ENCODE measurements at places on chromosomes 6 and 20.

DNA sequence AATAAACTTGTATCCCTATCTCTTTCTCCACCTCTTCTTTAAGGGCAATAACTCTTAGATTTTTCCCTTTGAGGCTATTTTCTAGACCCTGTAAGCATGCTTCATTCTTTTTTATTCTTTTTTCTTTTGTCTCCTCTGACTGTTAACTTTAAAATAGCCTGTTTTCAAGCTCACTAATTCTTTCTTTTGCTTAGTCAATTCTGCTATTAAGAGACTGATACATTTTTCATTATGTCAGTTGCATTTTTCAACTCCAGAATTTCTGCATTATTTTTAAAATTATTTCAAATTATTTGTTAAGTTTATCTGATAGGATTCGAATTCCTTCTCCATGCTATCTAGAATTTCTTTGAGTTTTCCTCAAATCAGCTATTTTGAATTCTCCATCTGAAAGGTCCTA, 84.0 kb downstream of the CFAP61 start:
- DNase-seq = no peak

DNA sequence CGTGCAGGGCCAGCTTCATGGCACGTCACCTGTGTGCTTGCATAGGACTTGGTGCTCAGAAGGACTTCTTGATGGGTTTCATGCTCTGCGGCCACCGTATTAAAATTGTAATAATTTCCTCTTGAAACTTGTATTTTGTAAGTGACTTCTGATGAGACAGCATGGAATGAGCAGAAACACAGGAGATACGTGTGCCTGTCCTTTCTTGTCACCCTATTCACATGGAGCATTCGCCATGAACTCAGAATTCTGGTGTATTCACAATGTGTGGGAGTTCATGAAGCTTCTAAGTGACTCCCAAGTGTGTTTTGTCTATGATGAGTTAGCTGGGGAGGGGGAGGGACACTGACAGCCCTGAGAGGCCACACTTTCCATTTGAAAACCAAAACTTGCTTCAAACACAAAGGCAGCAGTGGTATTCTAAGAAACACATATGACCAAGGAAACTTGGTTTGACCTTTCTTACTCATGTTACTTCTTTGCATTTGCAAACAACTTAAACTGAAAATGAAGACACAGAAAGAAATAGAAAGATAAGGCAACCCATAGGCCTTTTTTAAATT, 92.1 kb upstream of the NEDD9 start:
- no peak for DNase-seq

DNA sequence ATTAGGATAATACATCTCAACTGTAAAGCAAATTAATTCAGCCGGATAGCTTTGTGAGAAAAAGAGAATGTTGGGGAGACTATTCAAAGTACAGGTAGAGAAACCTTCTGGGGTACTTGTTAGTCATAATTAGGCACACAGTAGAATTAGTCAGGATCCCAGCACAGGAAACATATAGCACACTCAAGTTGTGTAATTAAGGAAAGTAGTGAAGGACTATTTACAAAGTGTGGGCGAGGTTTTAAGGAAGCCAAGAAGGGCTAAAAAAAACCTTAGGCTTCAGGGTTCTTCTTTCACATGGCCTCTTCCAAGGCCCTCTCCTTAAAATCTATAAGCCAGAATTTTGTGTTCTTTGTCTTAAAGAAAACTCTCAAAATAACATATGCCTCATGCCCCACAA, 126.7 kb downstream of the RTN4IP1 start:
- no peak for DNase-seq

DNA sequence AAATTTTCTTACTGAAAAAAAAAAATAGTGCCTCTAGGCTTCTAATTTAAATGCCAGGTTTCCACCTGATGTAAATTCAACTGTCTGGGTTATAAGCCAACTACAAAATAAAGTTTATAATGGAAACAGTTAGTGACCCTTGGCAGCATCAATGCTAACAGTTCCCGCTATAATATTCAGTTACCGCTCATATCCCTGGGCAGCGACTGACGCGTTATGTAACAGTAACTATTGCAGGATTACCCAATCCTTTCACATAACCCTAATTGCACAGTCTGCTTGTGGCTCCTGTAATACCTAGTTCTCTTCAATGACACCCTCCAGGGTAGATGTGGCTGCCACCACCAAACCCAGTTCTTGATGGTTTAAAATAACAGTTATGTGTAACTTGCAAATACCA, 208.6 kb downstream of the MOXD1 start:
- DNase-seq = no peak

- no peak for DNase-seq
Observed at GRCh38 chr6:35419417-35419816, 32.7 kb upstream of the FANCE start.

- DNase-seq = no peak
Observed at GRCh38 chr6:144298194-144298593, 13.1 kb downstream of the UTRN start.

DNA sequence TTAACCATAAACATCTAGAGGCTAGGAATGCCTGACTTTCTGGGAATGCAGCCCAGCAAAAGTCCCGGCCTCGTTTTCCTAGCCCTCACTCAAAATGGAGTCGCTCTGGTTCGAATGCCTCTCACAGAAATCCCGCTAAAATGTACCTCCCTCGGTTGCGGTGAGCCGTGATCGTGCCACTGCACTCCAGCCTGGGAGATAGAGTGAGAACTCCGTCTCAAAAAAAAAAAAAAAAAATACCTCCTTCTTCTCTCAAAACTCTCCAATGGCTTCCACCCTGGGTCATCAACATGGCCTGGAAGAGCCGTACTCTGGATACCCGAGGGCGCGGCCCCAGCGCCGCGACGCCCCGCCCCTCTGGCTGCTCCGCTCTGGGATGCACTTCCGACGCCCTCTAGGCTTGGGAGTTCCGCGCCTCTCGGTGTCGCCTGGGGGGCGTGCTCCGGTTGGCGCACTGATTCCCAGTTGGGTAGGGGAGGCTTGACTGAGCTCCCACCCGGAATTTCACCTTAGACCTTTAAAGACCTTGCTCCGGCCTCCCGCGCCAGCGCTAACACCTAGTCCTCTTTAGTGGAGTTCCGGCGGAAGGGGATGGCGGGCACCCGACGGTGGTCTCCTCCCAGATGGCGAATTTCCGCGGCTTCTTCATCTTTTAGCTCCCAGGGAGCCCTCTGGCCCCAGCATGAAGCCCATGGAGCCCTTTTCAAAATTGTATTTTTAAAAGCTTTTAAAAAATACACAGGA, 12.3 kb downstream of the HMGN4 start:
- peak; percentile 47 for DNase-seq

DNA sequence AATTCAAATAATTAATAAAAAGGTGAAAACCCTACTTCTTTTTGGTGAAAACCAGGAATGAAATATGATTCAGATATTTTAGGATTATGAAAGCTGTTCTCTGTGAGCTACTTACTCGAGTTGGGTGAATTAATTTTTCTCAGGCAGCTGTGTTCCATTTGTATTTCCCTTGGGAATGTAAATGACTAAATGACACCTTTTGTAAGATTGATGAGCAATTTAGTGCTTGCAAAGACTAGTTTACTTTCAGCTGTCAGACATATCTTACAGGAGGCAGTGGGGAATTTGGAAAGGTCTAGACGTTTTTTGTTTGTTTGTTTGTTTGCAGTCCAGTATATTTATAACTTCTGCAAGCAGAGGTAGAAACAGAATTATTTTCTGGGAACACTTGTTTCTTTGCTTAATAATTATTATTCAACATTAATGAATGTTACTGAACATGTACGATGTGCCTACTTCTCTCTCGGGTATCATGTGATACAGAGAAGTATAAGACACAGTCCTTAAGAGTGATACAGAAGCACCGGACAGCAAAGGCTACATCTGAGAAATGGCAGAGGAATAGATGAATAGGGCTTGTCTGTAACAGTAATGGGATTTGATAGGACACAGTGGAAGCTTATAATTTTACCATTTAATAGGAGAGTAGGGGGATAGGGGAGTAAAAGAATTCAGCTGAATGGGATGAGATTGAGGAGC, 91.3 kb downstream of the AKAP7 start:
- DNase-seq = no peak

DNA sequence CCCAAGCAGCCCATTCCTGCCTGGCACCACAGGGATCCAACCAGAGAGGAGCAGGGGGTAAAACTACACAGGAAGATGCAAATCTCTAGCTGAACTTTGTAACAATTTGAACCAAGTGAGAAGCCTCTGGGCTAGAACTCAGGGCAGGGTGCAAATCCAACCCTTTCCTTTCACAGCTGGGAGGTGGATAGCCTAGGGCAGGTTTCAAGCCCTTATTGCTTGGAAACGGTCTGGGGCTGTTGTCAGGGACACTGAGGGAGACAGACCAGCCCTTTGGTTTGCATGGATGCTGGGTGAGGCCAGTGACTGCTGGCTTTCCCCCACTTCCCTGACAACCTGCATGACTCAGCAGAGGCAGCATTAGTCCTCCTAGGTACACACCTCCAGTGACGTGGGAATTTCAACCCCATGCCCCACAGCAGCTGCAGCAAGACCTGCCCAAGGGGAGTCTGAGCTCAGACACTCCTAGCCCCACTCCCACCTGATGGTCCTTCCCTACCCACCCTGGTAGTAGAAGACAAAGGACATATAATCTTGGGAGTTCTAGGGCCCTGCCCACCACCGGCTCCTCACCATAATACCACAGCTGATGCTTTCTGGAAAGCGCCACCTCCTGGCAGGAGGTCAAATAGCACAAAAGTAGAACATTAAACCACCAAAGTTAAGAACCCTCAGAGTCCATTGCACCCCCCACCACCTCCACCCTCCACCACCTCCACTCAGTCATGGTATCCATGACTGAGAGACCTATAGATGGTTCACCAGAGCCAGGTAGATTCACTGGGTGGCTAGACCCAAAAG, 797.7 kb upstream of the MAN1A1 start:
- no peak for DNase-seq

DNA sequence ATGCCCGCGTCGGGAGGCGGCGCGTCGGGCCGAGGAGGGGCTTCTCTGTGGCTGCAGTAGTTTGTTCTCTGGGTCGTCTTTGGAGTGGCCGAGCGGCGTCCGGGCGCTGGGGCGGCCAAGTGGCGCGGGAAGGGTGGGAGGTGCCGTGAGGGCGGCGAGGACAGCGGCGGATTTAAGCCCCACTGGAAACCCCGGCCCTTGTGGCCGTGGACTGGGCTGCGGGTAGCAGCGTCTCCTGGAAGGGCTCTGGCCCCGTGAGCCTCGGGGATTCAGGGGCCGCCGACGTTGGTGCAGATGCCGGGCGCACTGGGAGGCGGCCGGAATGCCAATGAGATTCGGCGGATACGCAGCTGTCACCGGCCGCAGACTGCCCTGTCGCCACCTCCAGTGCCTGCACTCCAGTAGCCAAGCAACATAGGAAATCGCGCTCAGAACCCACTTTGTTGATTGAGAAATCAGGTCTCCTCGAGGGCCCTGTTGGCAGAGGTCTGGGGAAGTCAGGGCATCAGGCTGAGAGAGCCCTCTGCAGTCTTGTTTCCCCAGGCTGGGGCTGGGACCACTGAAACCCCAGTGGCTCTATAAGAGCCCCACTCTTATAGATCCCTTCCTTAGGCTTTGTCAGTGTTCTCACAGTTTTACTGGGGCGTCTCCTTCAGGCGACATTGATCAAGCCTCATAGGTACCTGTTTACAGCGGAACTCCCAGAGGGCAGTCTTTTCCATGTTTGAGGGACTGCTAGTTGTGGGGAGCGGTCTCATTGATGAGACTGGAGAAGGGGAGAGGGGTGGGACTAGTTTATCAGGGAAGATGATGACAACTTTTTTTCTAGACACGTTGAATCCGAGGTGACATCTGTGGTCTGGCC, 642 bp downstream of the GZF1 start:
- DNase-seq = no peak

DNA sequence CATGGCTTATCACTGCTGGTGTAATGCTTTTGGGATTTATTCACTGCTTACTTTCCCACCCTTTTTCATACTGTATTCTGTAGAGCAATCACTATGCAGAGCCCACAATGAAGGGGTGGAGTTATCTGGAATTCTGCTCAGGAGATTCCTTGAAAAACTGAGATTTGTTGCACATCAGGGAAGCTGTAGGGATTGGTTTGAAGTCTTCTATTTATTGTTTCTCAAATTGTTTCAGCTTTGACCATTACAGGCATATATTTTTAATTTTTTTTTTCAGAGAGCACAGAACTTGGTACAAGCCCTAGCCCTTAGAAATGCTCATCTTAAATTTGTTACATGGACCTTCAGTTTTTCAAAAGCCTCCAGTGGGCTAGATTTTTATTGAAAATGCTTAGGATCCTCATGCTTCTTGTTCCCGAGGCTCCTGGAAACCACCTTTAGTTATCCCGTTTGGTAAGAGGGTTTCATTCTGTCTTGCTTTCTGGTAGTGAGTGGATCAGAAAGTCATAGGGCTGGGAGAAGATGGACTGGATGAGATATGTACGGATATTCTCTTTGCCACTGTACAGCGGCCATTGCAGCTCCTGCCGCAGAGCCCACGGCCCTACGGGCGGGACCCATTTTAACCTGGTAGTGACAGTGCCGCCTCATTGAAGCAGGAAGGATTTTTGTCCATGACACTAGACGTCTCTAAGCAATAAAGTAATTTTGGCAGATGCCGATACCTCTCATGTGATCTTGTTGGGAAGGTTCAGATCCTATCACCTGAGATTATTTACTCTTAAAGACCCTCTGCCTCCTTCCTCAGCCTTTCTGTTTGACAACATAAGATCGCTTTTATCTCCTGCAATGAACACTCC, 45.3 kb upstream of the ZNF184 start:
- no peak for DNase-seq

DNA sequence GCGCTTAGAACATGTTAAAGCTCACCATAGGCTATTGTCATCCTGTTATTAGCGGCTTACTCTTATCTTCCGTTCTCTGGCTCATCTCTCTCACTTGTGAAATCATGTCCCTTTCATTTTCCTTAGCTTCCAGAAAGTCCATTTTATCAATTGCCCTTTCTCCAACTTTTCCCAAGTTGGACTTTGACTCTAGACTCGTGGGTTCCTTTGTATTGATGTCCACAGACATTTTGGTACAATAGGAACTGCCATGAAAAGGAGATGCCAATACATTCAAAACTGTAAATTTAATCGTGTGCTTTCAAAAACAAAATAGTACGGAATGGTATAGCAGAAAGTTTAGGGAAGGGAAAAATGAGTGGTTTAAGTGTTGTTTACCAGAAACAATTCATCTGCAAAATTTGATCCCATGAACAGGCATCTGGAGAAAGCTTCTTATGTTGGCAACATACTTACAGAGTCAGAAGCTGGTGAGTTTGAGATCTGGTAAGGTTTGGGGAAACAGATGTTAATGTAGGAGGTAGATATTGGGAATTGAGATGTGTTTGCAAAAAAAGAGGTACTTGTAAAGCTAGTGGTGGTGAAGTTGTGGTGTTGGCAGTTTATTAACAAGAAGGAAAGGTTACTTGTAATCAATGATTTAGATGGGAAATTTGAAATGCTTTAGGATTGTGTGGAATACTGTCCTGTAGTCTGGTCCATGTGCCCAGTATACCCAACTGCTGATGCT, 10.2 kb upstream of the HIVEP1 start:
- no peak for DNase-seq

DNA sequence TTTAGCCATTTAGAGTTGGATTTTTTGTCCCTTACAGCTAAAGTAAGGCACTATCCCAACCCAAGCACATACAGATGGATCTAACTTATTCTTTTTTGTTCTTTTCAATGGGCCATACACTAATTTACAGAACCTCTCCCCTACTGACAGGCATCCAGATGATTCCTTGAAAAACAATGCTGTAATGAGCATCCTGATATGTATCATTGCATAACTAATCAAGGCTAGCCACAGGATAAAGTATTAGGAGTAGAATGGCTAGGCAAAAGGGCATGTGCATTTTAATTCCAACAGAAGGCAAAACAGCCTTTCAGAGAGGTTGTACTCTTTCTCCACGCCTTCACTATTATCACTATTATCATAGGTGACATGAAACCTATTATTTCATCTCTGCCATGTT, 54.1 kb downstream of the ELOVL5 start:
- DNase-seq = no peak

All from T-helper 17 cell (primary cell).